Cardiac atrium fibroblast (primary cell): ENCODE measurements at places on chromosomes 1 and 21. TPM values are rescaled to one million over a fixed set of nuclear protein-coding genes. Genes with fewer than 3 reads are reported as not detected.

SZT2 gene
- total RNA-seq = 12.5 and 16.2 TPM in 2 replicates

NKAIN1 gene
- 0.32 and 11.4 TPM in 2 replicates for total RNA-seq

TNFAIP8L2 gene
- total RNA-seq = not detected in 2 replicates

UBXN10 gene
- total RNA-seq = not detected in 2 replicates

RGS8 gene
- total RNA-seq = not detected in 2 replicates

PODN gene
- 12.1 and 18.5 TPM in 2 replicates for total RNA-seq

RNF186 gene
- total RNA-seq = not detected in 2 replicates

LPAR3 gene
- 1.3 TPM in 1 of 2 replicates, not detected in the other for total RNA-seq

CD247 gene
- not detected in 2 replicates for total RNA-seq

LCK gene
- 0.49 TPM in 1 of 2 replicates, not detected in the other for total RNA-seq

PPM1J gene
- total RNA-seq = 0.81 and 0.90 TPM in 2 replicates

NMNAT1 gene
- total RNA-seq = 6.7 and 14.3 TPM in 2 replicates

NIBAN1 gene
- 13.5 and 13.8 TPM in 2 replicates for total RNA-seq

ETNK2 gene
- total RNA-seq = 4.7 and 6.7 TPM in 2 replicates

KCNH1 gene
- total RNA-seq = not detected in 2 replicates

RNU1-1 gene
- total RNA-seq = not detected in 2 replicates

MATN1 gene
- total RNA-seq = not detected in 2 replicates

LDLRAD1 gene
- total RNA-seq = not detected in 2 replicates

RNF223 gene
- not detected in 2 replicates for total RNA-seq

AURKAIP1 gene
- 117 and 148 TPM in 2 replicates for total RNA-seq

BACH1 gene
- 39.4 and 53.9 TPM in 2 replicates for total RNA-seq

IVL gene
- total RNA-seq = not detected in 2 replicates

CYP4B1 gene
- not detected in 2 replicates for total RNA-seq

IRF2BP2 gene
- total RNA-seq = 72.8 and 82.6 TPM in 2 replicates

CRP gene
- not detected in 2 replicates for total RNA-seq

PM20D1 gene
- not detected in 2 replicates for total RNA-seq

ARHGEF16 gene
- 0.81 TPM in 1 of 2 replicates, not detected in the other for total RNA-seq

ATP6V1G3 gene
- total RNA-seq = not detected in 2 replicates

GOLT1A gene
- not detected in 2 replicates for total RNA-seq

HSD3B1 gene
- not detected in 2 replicates for total RNA-seq

BEND5 gene
- 3.7 and 4.2 TPM in 2 replicates for total RNA-seq

TFF2 gene
- not detected in 2 replicates for total RNA-seq

ITLN1 gene
- 0.65 and 1.8 TPM in 2 replicates for total RNA-seq

GPX7 gene
- total RNA-seq = 15.9 and 22.0 TPM in 2 replicates

BMP8A gene
- total RNA-seq = 0.49 and 0.90 TPM in 2 replicates

SLC35F3 gene
- total RNA-seq = not detected in 2 replicates

TMEM200B gene
- total RNA-seq = 8.6 and 11.6 TPM in 2 replicates

RIPK4 gene
- 5.1 and 12.3 TPM in 2 replicates for total RNA-seq

CHI3L2 gene
- total RNA-seq = 4.9 and 46.3 TPM in 2 replicates
